ENCODE measurements at places on chromosomes 1 and 21.
A peak's percentile ranks its signal among the peaks of the same experiment; 100 is the strongest.

GRCh38 chr1:53320646-53321045 is 7.2 kb downstream of the LRP8 start:
- no peak for DNase-seq

DNA sequence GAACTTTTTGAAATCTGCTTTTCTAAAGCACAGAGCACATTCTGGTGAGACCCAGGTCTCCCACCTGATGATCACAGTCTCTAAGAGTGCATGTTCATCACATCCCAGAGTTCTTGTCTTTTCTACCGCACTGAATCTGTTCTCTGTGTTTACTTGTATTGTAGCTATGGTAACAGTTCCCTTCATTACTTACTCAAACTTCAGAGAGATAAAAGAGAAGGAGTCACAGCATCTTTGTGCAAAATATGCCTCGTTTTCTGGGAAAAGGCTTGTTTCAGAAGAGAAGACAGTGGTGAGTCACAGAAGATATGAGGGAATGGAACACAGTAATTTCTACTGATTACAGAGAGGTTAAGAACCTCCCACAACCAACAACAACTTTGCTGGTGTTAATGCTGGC is 580.6 kb downstream of the PLA2G4A start:
- DNase-seq, result no peak

DNA sequence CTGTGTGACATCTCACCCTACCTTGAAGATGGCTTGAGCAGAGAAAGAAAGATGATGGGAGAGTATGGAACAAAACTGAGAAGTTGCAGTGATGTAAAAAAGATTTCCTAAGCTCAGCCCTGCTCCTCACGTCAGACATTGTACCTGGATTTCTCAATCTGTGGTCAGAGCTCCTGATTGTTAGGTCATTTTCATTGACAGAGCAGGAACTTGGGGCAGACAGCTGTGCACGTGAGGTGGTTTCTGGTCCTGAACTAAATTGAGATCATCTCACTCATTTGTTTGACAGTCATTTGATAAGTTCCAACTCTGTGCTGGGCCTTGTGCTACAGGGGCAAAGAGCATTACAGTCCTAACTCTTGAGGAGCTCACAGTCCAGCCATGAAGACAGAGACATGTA is 10.2 kb downstream of the TRAF3IP3 start:
- DNase-seq, result no peak

DNA sequence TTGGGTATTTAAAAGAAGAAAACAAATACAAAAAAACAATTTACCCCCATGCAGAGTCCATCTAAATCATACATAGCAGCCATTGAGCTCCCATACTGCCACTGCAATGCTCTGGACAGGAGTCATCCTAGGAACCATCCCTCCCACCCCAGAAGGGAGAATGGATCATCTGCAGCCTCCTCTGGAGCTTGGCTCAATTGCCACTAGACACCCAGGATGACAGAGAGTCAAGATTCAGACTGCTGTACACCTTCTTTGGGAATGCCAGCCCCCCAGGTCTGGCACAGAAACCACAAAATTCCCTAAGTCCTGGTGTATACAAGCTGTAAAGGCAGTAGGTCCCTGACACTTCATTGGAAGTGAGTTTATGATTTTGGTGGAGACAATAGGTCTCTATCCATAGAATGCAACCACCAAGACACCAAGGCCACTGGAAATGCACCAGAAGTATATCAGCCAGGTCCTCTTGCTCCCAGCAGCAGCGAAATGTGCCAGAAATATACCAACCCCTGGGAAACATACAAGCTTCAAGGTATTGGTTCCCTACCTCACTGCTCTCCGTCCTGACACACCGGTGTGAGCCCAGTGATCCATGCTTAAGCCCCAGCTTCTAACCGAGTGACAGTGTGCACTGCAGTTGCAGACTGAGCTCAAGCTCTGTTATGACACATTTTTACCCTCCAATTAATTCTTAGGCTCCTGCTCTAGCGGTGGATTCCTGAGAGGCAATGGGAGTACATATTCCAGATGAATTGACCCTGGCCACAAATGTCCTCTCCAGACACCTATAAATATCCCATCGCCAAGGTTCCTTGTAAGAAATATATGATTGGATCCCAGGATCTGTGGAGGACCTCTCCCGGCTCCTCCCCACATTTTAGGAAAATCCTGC is 4.4 kb downstream of the TAL1 start:
- DNase-seq, result no peak

GRCh38 chr1:185426848-185427247 is 109.8 kb upstream of the IVNS1ABP start:
- no peak for DNase-seq

DNA sequence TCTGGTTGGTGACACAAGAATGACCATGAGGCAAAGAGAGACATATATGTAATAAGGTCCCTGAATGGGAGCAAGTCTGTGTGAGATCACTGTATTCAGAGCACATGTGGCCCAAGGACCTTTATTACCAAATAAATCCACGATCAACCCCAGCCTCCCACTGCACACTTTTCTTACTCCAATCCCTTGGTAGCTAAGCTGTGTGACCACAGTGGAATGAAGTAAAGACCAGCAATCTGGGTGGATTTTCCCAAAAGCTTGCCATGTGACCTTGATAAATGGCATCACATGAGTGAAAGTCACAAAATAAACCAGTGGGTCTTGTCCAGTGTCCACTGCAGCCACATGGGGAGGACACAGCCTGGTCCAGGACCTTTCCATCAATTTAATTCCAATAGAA is 36.7 kb upstream of the TLR5 start:
- DNase-seq, result no peak

DNA sequence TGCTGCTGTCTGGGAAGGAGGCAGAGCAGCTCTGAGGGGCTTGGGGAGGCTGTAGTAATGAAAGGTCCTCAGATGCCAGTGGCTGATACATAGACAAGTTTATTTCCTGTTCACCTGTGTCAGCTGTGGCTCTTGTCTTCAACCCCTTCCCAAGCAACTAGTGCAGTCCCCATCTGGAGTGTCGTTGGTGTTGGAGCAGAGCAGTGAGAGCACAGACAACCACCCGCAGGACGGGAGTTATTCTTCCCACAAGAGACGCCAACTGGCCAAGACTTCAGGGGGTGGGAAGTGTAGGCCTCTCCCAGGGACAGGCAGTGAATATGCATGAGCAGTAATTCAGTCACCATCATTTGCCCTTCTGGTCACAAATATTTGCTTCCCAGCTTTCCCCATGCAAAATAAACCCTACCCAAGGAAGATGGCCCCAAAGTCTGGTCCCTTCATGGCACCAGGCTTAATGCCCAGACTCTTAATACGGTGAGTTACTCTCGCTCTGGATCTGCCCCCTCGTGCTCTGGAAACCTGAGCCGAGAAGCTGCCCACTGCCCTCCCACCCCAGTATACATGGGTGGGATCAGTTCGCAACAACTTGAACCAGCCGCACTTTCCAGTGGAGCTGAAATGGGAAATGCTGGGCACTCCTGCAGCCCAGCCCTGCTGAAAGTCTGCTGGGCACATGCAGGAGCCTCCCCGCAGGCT is 153.5 kb upstream of the COL6A1 start:
- DNase-seq, result no peak

GRCh38 chr1:243582326-243582725 is 267.7 kb downstream of the AKT3 start:
- DNase-seq, result no peak

- DNase-seq, result no peak
Observed at GRCh38 chr1:233629305-233629935, 15.5 kb downstream of the KCNK1 start.

GRCh38 chr1:195664628-195665027 is 943.6 kb downstream of the KCNT2 start:
- no peak for DNase-seq

GRCh38 chr1:228486596-228487335 is 416 bp upstream of the RNF187 start:
- DNase-seq, result peak; percentile 51

GRCh38 chr1:152679459-152679858 is 4.4 kb downstream of the LCE2C start:
- DNase-seq, result no peak

DNA sequence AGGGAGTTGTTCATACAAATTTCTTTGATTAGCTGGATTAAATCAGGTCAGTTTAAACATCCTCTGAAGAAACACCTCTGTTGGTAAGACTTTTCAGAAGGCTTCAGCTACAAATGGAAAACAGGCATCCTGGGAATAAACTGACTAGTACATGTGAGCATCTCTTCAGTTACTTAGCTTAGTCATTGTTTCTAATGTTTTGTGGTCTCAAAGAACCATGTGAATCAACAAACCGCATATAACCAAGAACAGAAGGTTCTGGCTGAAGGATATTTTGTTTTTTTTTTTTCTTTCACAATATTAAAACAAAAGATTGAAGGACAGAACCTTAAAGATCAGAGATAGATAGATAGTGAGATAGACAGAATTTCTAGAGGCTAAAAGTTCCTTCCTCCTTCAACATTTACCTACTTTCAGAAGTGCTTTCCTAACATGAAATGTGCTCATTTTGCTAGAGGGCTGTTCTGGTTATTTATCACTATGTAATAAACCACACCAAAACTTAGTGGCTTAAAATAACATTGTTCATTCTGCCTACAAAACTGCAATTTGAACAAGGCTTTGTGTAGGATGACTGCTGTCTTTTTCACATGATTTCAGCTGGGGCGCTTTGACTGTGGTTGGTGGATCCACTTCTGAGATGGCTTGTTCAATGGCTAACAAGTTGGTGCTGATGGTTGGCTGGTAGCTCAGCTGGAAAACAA is 119.8 kb upstream of the PTGFR start:
- no peak for DNase-seq

DNA sequence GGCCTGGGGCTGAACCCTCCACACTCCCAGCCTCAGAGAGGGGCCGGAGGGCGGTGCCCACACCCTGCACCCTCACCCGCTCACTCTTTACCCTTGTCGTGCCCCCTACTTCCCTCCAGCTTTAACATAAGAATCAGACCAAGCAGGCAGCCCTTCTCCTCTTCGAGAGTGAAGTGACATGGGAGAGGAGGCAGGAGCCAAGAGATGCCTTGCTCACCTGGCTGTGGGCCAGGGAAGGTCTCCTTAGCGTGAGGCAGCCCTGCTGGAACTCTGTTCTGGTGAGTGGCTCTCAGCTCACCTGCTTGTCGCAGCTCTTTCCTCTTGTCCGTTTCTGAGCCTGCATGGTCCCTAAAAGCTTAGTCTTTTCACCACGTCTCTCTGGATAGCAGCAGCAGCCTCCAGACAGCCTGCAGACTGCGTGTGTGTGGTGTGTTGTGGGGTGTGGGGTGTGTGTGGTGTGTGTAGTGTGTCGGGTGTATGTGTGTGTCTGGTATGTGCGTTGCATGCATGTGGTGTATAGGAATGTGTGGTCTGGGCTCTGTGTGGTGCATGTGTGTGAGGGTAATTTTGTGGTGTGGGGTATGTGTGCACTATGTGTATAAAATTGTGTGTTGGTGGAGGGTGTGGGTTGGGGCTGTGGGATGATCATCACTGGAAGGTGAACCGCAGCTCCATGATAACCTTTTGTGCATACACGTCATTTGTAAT is 86.7 kb downstream of the CCDC185 start:
- DNase-seq, result no peak

DNA sequence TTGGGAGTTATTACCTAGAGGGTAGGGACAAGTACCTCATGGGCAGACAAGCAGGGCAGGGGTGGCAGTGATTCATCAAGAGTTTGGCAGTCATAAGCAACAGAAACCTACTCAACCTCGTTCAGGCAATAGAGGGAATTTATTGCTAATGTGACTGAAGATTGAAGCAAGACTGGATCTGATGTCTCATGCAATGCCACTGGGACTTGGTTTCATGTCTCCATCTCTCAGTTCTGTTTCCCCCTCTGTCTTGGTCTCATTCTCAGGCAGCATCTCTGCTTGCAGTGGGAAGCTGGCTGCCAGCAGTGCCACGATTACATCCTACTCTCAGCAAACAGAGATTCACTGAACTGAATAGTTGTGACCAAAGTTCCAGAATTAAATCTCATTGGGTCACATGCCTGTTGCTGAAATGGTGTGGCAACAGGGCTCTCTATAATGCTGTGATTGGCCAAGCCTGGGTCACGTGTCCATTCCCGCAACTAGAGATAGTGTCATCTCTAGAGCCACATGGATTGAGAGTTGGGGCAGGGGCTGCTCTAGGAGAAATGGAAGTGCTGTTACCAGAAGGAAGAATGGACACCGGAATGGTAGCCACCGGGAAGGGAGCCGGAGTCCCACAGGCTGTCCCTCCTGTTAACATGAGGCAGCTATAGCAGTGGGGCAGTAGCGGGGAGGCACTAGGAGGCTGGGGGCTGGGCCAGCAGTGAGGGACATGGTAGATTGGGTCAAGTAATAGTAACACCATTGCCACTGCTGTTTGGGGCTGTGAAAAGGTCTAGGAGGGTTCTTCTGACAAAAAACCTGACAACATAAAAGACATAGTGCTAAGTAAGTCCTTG is 3.9 kb upstream of the CDC42 start:
- no peak for DNase-seq

- no peak for DNase-seq
Observed at GRCh38 chr1:17370618-17371017, 1.4 kb upstream of the PADI6 start.

DNA sequence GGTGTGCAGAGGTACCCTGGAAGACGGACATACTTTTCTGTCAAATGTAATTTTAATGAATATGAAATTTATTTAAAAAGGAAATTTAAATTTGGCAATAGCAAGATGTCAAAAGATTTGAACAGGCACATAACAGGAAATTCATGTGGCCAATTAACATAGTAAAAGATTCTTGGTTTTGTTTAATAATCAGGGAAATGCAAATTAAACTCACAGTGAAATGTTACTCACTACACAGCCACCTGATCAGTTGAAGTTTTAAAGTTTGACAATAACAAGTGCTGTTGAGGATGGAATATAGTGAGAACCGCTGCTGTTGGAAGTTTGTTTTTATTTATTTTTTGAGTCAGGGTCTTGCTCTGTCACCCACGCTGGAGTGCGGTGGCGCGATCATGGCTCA is 63.9 kb downstream of the TEX35 start:
- no peak for DNase-seq

DNA sequence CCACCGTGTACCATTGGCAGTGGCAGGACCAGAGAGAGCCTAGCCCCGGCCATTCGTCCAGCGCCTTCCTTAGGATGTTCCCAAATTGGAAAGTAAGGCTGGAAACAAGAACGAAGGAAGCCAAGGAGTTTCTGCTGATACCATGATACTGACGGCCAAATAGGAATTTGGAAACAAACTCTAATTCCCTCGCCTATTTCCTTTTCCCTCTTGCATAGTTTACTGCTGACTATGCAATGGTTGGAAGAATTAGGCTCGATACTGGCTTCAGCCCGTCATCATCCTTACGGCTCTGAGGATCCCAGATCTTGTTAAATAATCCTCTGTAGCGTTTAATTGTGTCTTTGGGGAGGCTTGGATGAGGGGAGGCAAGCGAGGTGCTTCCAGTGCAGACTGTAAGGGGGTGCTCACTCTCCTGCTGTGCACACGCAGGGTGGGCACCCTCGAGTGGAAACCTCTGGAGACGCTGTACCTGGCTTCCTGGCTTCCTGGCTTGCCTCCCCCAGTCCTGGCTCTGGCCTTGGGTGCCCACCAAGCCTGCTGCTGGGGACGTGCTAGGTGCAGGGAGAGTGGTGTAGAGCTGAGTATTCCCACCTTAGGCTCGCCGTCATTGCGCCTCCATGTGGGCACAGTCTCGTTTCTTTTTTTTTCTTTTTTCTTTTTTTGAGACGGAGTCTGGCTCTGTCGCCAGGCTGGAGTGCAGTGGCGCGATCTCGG is 27.4 kb upstream of the CAMTA1 start:
- DNase-seq, result no peak
